ENCODE measurements at places on chromosomes 3 and 15. TPM values are rescaled to one million over a fixed set of nuclear protein-coding genes. Genes with fewer than 3 reads are reported as not detected.

- DNase-seq, result peak; percentile 86
Measured at GRCh38 chr15:100115711-100116090, 226.1 kb downstream of the ADAMTS17 start.

DNA sequence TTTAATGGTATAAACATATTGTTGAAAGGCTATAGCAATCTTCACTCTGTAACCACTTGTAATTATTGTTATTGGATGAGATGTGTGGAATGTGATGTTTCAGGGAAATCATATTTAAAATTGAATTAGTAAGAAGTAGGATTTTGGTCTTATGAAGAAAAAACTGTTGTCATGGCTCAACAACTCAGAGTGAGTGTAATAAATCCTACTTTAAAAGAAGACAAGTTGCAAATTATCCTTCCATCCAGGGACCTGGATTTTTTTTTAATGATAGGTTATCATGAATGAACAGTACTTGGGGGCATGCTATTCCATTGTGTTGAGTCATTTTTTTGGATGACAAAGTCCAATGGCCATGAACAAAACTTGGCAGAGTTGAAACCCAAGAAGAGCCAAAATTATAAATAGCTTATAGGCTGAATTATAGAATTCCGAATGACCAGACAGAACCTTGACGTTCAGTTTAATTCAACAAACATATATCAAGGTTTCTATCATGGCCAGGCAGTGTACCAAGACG, 625.5 kb upstream of the ZNF717 start:
- DNase-seq, result no peak

DNA sequence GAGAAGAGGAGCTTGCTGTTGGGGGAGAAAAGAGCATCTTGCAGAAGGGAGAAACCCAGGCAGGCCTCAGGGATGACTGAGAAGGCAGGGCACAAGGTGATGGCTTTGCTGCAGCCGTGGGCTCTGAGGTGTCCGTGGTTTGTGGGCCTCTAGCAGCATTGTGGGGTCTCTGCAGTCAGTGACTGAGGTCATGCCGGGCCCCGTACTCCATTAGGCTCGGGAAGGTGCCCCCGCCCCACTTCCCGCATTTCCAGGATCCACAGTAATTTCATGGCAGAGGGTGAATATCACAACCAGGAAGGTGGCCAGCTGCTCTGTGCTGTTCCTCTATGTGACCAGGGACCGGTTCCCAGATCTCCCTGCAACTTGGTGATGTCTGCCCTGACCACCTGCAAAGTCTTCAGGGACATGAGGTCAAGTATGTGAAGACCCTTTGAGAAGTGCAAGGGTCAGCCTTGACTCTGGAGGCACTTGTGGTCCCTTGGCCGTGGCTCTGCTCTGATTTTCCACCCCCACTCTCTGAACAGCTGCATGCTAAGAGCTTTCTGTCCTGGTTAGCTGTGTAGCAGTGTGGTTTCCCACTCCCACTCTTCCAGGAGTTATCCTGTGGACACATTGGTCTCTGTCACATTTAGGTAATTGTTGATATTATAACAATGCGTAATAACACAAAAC, 3.6 kb downstream of the KLF13 start:
- DNase-seq, result no peak

DNA sequence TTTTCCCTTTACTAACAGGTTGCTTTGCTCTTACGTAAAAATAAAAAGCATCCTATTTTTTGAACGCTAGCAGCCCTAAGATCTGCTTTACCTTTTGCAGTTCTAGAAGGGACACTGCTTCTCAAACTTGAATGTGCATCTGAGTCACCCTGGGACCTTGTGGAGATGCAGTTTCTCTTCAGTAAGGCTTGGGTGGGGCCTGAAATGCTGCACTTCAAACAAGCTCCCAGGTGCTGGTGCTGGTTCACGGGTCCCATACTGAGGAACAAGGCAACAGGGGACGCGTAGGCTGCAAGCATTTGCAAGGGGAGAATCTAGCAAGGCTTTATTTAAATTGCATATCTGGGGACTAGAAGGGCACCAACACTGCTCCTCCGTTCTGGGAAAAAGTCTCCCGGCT, 30.0 kb downstream of the MB21D2 start:
- DNase-seq, result peak; percentile 71

- DNase-seq, result no peak
Measured at GRCh38 chr3:48614044-48614443, 4.6 kb upstream of the UQCRC1 start.

GRCh38 chr15:78420220-78420619, 17.8 kb upstream of the IREB2 start:
- no peak for DNase-seq

- DNase-seq, result no peak
Measured at GRCh38 chr3:143595456-143596077, 252.7 kb downstream of the SLC9A9 start.

- peak; percentile 72 for DNase-seq
Measured at GRCh38 chr15:33292717-33293307, 18.0 kb upstream of the RYR3 start.

GRCh38 chr3:16101295-16102186, 72.9 kb upstream of the GALNT15 start:
- DNase-seq, result peak; percentile 51

- DNase-seq, result no peak
Measured at GRCh38 chr3:64651741-64652241, 36.0 kb downstream of the ADAMTS9 start.

- DNase-seq, result peak; percentile 36
Measured at GRCh38 chr3:117600666-117601065, 891.1 kb downstream of the TUSC7 start.

- no peak for DNase-seq
Measured at GRCh38 chr15:42253300-42253699, 19.7 kb upstream of the GANC start.

DNA sequence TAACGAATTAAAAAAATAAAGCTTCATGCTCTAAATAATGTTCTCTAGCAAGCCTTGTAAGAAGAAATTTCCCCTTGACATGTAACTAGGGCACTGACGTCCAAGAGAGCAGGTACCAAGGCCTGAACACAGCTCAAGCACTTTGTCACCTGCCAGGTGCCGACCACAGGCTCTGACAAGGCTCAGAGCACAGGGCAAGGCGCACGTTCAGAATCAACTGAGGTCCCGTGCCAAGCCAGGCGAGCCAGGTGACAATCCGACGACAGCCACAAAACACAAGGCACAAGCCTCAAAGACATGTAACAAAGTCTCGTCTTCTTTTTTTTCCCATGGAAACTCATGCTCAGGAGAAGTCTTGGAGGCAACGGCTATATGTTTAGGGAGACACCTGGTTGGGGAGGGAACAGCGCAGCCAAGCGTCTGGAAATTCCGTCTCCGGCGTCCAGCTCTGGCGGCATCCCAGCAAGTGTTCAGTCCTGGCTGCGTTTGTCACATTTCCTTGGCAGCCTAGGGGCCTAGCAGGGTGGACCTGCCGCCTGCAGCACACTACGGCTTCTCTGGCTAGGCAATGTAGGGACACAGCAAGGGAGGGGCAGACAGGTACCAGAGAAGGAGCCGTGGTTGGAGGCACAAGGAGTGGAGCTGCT, 76.7 kb downstream of the ADAMTS17 start:
- no peak for DNase-seq

DNA sequence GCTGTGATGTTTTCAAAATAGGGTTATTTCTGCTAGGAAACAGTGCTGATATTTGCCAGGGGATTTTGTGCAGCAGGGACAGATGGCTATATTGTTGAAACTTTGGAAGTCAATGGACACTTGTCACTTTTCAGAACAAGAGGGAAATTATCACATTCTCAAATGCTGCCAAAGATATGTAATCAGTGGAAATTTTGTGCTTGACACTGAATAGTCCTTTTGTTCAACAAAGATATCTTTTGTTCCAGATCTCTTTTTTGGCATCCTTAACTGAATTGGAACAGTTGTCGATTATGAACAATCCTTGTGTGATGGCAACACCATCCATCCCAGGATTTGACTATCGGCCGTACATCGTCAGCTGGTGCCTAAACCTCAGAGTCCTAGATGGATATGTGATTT, 7.8 kb downstream of the CEP97 start:
- DNase-seq, result no peak

GRCh38 chr15:99703603-99704443, 29.4 kb downstream of the LYSMD4 start:
- DNase-seq, result peak; percentile 72

- no peak for DNase-seq
Measured at GRCh38 chr3:94187697-94188096, 124.8 kb downstream of the NSUN3 start.

DNA sequence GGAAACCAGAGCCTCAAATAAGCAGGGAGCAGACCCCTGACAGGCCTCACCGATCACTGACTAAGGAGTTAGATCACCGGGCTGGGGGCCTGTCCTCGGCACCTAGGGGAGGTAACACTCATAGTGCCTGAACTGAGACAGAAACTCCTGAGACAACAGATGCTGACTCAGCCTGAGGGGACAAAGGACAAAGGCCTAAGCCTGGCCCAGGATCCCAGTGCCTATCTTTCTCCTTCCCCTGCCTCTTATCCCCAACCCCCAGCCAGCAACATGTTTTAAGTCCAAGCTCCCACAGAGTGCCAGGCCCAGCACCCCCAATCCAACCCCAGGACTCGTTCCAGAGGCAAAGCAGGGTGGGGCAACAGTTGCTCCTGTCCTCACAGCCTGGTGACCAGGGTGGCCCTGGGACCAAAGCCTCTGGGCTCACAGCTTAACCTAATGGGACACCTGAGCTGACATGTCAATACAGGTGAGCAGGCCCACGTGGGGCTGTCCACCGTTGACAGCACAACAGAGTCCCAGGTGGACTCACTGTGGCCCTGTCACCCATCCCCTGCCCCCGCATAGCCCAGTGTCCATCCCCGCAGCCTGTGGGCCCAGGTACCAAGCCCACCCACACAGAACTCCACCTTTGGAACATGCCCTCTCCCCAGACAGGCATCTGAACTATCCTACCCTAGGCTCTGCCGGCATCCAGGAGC, 37.4 kb downstream of the ADCY5 start:
- DNase-seq, result no peak

GRCh38 chr15:60215225-60215963, 182.4 kb downstream of the ANXA2 start:
- DNase-seq, result no peak

- DNase-seq, result no peak
Measured at GRCh38 chr15:74251131-74251811, 15.1 kb downstream of the CCDC33 start.

GRCh38 chr3:32646761-32647160, 38.2 kb upstream of the CNOT10 start:
- no peak for DNase-seq

GRCh38 chr3:124837730-124838186, 49.4 kb downstream of the ITGB5 start:
- peak; percentile 81 for DNase-seq

- DNase-seq, result no peak
Measured at GRCh38 chr3:186133980-186134379, 25.1 kb upstream of the ETV5 start.

DNA sequence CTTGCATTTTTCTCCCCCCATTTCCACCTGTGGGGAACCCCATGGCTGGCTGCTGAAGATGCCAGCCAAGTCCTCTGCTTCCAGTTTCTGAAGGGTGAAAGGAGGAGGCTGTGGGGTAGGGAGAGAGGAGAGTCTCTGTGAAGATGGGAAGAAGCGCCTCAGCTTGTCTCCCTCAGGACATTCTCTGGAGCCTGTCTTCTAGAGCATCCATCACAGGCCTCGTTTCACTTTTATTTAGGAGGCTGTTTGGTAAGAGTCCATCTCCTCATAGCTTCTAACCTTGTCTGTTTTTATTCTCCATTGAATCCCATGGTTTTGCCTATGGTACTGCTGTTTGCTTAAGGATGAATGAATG, 8.8 kb upstream of the LCTL start:
- DNase-seq, result no peak

- DNase-seq, result no peak
Measured at GRCh38 chr3:71486831-71487230, 96.7 kb downstream of the FOXP1 start.

DNA sequence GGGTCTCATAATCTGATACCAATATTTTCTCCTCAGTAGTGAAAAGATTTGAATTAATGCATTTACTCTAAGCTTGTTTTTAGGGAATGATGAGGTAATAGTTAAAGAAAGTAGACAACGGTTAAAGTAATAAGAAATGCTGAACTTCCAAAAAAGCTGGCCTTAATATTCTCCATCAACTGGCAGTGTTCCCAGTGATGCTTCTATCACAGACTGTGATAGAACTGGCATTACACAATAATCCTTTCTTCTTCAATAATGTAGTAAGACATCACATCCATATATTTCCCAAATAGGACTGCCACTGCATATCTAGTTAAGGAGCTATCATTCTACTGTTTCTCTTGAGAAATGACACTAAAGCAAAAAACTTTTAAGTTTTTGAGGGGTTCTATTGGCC, 188.7 kb downstream of the IL5RA start:
- DNase-seq, result no peak

DNA sequence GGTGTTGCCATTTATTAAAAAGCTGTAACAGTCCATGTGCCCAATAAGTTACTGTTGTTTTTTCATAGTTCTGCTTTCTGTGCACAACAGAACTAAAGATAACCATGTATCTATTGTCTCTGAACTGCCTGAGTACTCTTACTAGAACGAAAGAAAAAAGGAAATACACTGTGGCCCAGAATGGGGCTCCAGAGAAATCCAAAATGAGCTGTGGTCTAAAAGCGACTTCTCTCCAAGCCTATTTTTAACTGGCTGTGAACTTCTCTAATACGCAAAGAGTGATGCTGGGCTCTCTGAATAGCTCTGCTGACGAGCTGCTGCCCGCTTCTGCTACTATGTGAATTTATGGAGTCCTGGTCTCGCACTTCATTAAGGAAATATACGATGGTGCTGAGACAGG, 56.2 kb upstream of the LPP start:
- no peak for DNase-seq

DNA sequence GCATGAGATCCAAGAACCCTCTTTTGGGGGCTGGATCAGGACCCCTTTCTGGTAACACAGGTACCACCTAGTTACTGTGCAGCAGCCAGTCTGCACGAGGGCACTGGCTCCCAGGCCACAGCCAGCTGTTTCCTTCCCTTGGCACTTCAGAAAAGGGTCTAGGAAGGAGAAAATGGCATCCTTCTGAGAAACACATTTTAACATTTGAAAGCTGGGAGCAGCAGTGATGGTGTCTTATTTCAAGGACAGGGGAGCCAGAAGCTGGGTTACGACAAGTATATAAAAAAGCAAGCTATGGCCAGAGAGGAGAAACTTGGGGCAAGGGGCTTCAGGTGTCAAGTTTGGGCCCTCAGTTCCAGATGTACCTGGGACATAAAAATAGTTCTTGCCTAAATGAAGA, 282.8 kb downstream of the CTNNB1 start:
- DNase-seq, result no peak

- DNase-seq, result peak; percentile 61
Measured at GRCh38 chr15:68550498-68551295, 28.1 kb upstream of the CORO2B start.

WDR72 gene
- 0.17 TPM for total RNA-seq

TEX55 gene
- not detected for total RNA-seq

BCL6 gene
- 2.3 TPM for total RNA-seq

CAMK2N2 gene
- total RNA-seq, result 0.95 TPM

BFSP2 gene
- not detected for total RNA-seq

GOLGA8K gene
- not detected for total RNA-seq

SCN11A gene
- not detected for total RNA-seq

KIF7 gene
- total RNA-seq, result 3.2 TPM

SLC22A14 gene
- total RNA-seq, result 0.39 TPM

THAP10 gene
- 9.6 TPM for total RNA-seq

Data from Daoy (cell line).